ENCODE measurements at places on chromosomes 4 and X.

GRCh38 chr4:167887726-167888125 lies 204.6 kb upstream of the ANXA10 start:
- DNase-seq: no peak

DNA sequence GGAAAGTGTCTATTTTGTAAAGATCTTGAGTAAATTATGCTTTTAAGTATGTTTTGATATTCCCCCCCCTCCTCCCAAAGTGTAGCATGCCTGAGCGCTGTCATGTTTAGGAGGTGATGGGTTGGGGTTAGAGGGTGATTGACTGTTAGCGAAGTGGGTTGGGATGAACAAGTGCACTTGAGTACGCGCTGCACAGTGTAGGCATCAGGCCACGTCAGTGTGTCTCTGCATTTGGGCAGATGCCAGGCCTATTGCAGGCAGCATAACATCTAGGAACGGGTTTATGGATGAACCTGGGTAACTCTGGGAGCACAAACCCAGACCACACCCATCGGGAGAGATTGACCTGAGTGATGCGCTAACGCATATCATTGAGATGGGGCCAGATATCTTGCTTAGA lies 111.2 kb downstream of the TBL1X start:
- no peak for DNase-seq

DNA sequence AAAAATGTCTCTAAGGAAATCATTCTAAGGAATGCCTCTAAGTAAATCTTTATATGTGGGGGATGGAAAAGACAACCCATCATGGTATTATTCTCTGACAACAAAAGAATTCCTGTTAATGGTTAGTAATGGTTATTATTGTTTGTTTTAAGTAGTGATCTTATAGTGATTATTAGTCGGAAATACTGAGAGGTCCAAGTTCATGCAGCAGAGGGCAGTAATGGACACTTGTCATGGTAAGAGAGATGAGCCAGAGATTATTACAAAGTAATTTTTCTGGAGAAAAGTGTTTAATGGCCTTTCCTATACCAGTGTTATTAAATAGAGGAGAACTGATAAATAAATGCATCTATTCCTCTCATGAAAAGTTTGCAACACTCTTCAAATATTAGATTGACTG lies 8.1 kb upstream of the DKK2 start:
- DNase-seq: no peak

GRCh38 chr4:182179105-182179504 lies 64.1 kb upstream of the TENM3 start:
- DNase-seq: peak; percentile 40

DNA sequence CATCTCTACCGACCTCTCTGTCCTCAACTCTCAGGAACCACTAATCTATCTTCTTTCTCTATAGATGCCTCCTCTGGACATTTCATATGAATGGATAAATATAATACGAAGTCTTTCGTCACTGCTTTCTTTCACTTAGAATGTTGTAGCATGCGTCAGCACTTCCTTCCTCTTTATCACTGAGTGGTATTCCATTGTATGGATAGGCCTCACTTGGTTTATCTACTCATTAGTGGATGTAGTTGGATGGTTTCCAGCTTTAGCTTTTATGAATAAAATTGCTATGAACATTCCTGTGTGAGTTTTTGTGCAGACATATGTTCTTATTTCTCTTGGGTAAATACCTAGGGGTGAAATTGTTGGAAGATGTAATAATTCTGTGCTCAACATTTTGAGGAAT lies 528.2 kb upstream of the FAT1 start:
- DNase-seq: peak; percentile 6

DNA sequence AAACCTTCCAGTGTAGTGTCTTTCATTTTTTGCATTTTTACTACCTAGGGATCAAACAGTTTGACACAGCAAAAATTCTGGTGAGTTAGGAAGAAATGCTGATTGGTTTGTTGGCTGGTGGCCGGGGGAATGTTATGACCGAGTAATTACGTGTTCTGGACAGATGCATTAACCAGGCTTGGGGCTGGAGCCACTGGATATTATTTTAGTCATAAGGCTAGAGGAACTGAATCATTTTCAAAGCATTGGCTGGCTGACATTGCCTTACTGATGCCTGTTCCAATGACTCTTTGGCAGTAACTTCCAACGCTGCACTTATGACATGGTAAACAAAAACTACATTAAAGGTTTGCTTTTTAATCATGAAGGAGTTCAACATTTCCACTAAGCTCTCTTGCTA lies 84.6 kb downstream of the FBXO8 start:
- peak; percentile 84 for DNase-seq

DNA sequence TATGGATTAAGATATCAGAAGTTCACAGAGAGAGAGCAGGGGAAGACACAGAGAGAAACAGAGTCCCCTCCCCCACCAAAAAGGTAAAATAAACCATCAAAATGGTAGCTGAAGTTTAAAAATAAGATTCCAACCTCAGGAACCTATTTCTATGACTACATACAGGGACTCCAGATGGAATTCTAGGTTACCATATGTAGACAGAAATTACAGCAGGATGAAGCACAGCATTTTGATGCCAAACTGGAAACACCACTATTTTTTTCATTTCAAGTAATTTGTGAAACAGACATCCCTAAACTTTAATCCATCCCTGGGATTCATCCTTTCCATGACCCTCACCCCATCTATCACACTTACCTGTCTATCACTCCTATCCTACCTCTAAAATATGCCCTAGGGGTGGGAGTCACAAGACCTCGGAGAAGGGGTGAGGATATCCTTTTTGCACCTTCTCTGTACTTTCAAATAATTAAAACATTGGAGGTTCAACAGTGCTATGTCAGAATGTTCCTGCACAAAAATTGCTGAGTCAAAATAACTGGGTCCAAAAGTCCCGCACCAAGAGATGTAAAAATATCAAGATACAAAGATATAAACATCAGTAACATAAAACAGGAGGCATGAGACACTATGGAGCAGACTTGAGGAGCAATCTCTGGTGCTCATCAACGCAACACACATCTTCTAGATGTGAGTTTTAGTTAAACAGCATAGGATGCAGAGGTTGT lies 344.5 kb upstream of the RASGEF1B start:
- DNase-seq: no peak

DNA sequence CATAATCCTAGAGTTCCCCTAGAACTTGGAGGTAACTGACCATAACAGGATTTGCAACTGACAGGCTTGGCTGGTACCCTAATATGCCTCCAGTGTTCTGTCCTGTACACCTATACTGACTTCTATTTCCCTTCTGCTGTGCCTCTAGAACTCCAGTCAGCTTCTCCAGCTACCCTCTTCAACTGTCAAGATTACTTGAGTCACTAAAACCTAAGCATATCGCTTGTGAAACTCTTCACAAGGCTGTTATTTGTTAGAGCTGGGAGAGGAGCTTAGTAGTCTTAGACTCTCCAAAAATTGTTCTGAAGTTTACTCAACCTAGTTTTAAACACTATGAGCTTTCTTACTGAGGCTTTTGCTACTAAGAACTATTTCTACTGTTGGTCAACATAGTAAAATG lies 52.0 kb downstream of the CCNG2 start:
- no peak for DNase-seq

DNA sequence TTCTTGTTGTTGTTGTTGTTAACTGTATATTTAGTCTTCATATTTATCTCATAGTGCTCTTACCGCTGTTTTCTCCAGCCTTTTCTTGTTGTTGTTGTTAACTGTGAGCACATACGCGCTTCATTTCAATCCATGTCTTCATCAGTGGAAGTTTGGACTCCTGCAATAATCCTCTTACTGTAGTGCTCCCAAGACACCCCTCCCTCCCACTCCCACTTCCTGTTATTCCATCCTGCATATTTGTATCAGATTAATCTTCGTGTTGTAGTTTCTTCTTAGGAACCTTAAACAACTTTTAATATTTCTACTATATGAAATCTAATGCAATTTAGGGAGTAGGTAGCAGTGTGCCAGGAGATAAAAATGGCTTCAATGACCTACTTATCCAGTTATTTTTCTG lies 674.8 kb downstream of the RAPGEF2 start:
- no peak for DNase-seq

- DNase-seq: no peak
These were observed 48.0 kb downstream of the RAPGEF2 start for GRCh38 chr4:159150821-159151390.

- no peak for DNase-seq
These were observed 81.5 kb upstream of the PSAPL1 start for GRCh38 chr4:7516096-7516772.

DNA sequence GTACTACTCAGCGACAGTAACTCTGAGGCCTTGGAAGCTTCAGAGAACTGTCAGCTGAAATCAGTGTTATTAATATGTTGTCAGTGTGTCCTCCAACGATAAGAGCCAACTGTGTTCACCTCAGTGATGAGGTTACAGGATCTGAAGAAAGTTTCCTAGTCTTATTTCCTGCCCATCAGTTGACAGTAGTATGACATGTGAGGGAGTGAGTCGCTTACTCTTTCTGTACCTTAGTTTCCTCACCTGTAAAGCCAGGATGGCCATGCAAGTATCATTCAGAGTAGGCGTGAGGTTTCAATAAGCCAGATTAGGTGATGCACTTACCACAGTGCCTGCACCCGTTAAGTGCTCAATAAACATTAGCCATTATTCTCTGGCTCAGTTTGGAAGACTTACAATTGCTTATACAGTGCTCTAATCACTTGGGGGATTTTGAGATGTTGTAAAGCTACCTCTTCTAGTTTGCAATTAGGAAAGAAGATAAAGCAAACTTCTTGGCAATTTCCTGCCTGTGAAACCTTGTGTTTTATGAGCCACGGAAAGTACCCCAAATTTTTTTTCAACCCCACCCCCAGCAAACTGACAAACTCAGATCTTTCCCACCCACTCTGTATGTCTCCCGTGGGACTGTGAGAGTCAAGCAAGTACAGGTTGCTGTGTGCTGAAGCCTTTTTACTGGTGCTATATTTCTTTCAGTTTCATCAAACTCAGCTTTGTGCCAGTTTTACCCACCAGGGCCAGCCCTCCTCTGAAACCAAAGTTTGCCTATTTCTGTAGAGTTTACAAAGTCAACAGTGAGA lies 62.2 kb downstream of the ANXA3 start:
- no peak for DNase-seq

DNA sequence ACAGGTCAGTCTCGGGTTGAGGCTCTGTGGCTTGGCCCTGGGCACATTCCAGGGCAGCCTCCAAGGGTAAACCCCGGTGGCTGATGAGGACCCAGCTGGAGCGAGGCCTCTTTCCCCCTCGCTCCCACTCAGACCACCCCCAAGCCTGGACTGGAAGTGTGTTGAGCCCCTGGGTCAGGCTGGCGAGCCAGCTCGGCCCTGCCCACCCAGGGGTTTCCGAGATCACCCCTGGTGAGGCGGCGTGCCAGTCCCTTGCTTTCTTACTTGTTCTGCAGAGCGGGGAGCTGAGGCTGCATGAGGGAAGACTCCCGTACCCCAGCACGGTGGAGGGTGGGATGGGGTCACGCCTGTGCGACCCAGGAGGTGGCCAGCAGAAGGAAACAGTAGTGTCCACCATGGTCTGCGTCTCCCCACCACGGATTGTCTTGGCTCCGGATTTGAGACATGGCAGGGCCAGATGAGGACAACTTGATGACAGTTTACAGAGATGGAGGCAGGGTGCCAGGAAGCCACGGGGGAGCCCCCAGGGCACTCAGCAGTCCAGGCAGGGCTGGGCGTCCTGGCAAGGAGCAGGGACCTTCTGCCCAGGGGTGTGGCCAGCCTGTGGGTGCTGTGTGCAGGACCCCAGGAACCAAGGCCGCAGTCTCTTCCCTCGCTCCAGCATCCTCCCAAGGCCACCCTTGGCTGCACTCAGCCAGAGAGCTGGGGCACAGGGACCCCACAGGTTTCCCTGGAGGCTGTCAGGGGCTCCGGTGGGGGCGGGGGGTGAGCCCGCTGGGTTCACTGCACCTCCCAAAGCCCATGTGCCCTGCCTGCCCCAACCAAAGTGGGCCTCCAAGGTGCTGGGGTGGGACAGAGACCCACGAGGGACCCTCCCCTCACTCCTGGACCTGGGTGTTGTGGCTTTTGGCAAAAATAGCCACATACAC lies 6.6 kb upstream of the FGFRL1 start:
- no peak for DNase-seq

DNA sequence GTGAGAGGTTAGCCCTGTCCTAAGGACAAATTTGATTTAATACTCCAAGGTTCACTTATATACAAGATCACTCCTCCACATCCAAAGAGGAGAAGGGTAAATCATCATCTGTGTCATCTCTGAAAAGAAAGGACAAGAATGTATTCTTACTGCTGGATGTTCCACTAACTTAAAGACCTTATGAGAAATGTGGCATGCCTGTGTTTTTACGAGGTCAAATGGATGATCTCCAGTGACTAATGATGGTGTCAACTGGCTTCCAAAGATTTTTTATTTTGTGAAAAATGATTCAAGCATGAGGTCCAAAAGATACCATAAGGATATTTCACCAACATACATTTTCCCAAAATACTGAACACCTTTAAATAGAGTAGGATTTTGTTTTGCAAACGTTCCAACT lies 143.4 kb downstream of the PTCHD1 start:
- peak; percentile 7 for DNase-seq

DNA sequence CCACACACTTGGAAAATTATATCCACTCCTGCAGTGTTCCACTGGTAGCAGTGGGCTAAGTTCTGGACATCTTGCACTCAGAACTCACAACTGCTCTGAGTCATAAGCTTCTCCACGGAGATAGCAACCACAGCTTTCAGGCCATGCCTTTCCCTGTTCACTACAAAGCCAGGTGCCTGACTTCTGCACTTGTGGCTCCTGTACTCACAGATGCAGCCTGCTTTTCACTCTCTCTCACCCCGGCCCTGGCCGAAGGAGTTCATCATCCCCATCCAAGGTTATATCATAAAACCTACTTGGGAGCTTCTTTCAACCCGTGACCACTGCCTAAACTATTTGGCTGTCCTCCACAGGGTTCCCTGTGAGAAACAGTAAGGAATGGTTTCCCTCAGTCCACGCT lies 999.4 kb downstream of the GLUD2 start:
- DNase-seq: no peak

GRCh38 chr4:1882850-1883271 lies 11.7 kb downstream of the NSD2 start:
- no peak for DNase-seq

GRCh38 chrX:155148724-155149537 lies 67.3 kb upstream of the VBP1 start:
- DNase-seq: peak; percentile 12

GRCh38 chrX:123918106-123918721 lies 43.3 kb upstream of the STAG2 start:
- DNase-seq: no peak

GRCh38 chr4:170721812-170722373 lies 632.1 kb upstream of the AADAT start:
- DNase-seq: no peak

DNA sequence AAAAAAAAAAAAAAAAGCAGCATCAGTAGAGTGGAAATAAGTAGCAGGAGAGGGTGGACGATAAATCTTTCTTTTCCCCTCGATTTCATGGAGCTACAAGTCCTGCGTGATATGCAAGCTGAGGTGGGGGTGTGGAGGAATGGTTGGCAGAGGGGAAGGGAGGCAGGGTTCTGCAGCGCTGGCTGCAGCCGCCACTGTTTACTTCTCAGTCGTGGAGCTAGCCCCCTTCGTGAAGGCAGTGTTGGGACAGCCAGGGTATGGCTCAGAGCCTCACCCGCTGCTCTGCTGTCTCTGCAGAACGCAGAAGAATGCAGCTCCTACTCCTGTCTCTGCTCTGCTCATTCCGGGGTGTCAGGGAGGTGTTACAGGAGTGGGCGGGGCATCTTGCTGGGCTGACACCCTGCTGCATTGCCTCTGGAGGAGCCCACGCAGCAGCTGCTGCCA lies 140.6 kb downstream of the GPM6A start:
- DNase-seq: peak; percentile 18
